ENCODE measurements at places on chromosomes 7 and 10. TPM values are rescaled to one million over a fixed set of nuclear protein-coding genes. Genes with fewer than 3 reads are reported as not detected.

GRCh38 chr10:49323896-49324270 is 24.9 kb downstream of the C10orf71 start:
- no peak for DNase-seq

- no peak for DNase-seq
Observed at GRCh38 chr10:86325158-86325557, 41.4 kb downstream of the GRID1 start.

- no peak for DNase-seq
Observed at GRCh38 chr10:108632144-108632543, 1291.2 kb downstream of the XPNPEP1 start.

DNA sequence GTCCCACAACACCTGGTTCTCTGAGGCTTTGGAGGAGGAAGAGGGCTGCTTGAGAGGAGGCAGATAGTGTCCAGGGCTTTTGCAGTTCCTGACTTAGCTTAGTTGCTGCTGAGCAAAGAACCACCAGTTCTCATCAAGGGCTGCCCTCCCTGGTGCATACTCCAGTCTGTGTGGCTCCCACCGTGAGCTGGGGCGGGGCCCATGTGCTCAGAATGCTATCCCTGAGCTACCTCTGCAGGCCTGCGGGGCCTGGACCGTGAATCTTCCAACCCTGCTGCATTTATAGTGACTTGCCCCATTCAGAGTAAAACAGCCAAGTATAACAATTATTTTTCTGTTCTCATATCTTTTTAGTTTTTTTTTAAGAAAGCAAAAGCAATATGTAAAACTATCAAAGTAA is 49.2 kb downstream of the TACR2 start:
- no peak for DNase-seq

- peak; percentile 18 for DNase-seq
Observed at GRCh38 chr7:141738592-141739013, 445 bp downstream of the SSBP1 start.

- DNase-seq = no peak
Observed at GRCh38 chr10:32437334-32437733, 8.6 kb upstream of the CCDC7 start.

GRCh38 chr10:37754538-37755323 is 102.7 kb downstream of the ZNF248 start:
- DNase-seq = no peak

GRCh38 chr10:28717656-28718201 is 40.4 kb downstream of the BAMBI start:
- DNase-seq = no peak

GRCh38 chr10:45420453-45421192 is 46.6 kb downstream of the ALOX5 start:
- DNase-seq = no peak

- DNase-seq = no peak
Observed at GRCh38 chr10:56991591-56992069, 630.6 kb upstream of the ZWINT start.

The SEMA4G gene
- polyA plus RNA-seq = 43.6 TPM

The PNLIPRP2 gene
- polyA plus RNA-seq = not detected

The PTF1A gene
- not detected for polyA plus RNA-seq

The SFTPA1 gene
- polyA plus RNA-seq = not detected

The RNF148 gene
- 0.28 TPM for polyA plus RNA-seq

Data from right renal cortex interstitium (tissue), 3 donors.